NCI-H526 treated with DMSO at 0.1 percent for 48 hours (cell line): ENCODE measurements at places on chromosomes 13 and 19.

GRCh38 chr19:23993440-23993839 lies 78.8 kb downstream of the ZNF726 start:
- no peak for DNase-seq

GRCh38 chr19:19211499-19212420 lies at the start of gene NCAN:
Gene NCAN, plus strand, starts transcription at chr19:19211958. Its CDS starts 4,996 bp downstream, at chr19:19216954.
- DNase-seq: no peak

DNA sequence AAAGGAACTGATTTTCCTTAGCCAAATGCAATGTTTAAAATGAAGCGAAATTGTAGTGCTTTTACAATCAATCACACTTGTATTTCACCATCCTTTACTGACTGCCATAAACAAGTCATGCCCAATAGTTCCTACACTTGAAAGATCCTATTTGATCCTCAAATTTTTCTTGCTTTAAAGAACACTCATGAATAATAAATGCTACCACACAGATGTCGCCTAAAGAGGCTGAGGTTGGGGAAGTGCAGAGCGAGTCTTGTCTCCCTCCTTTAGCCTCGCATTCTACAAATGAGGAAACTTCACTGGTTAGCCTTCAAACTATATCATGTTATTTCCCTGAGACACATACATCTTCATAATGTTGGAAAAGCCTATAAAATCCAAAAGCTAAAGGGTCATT lies 18.7 kb upstream of the AMER2 start:
- DNase-seq: no peak

- no peak for DNase-seq
Observed at GRCh38 chr13:75092143-75092542, 389.8 kb downstream of the TBC1D4 start.

DNA sequence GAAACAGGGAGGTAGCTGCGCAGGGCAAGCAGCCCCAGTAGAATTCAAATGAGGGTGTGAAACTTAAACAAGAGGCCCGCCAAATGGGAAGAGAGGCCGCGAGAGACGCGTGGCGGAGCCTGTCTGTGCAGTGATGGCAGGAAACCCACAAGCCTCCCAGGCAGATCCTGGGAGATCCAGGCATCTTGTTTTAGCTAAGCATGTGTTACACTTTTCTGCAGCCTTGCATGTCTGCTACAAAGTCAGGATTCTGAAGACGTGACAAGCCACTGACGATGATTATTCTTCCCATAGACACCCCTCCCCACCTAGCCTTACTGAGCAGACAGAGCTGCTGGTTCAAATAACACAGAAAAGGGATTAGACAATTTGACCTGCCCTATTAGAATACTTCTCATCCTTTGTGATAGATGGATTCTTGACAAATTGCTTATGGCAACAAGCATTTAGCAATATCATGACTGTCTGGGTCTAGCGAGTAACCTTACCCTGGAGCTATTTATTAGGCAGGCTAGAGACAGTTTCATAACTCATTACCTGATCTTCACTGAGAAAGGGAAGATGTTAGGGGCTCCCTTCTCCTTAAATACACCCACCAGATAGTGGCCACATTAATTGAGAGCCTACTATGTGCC lies 185.2 kb upstream of the IRS2 start:
- peak; percentile 24 for DNase-seq

- DNase-seq: no peak
Observed at GRCh38 chr13:24323739-24324075, 14.3 kb downstream of the C1QTNF9 start.

DNA sequence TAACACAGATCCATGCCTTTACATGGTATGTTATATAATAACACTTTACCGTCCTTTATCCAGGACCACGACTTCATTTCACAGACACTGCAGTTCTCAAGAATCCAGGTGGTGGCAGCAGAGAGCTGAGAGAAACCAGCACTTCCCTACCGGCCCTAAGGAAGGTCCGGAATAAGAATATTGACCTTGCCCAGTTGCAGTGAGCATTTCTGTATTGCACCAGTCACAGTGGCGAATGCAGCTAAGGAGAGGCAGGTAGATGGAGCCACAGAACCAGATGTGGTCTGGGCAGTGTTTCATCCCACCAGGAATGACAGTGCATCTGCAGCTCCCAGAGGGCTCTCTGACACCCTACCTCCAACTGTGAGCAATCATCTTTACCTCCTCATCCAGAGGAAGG lies 44.6 kb downstream of the ZNF787 start:
- peak; percentile 4 for DNase-seq

DNA sequence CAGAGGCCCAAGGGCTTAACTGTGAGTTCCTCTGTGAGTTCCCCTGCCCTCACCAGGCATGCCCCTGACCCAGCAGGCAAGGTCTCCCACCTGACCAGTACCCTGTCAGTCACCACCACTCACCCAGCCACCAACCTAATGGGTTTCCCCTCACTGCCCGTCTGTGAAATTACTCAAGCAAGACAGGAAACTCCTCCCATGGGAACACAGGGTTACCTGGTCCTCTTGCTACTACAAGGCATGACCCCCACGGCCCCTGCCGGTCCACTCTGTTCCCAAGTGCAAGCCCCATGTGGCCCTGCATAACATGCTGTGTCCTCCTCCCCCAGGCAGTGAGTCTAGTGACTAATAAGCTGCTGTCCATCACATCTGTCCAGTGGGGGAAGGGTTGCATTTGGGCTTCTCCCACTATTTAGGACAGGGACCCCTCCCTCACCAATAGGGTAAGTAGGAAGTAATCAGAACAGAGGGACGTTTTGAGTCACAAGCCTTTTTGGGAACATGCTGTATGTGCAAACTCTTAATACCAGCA lies 8.0 kb upstream of the DHRS12 start:
- DNase-seq: no peak
